GM19239 (cell line): ENCODE measurements at places on chromosomes 16 and 17.

DNA sequence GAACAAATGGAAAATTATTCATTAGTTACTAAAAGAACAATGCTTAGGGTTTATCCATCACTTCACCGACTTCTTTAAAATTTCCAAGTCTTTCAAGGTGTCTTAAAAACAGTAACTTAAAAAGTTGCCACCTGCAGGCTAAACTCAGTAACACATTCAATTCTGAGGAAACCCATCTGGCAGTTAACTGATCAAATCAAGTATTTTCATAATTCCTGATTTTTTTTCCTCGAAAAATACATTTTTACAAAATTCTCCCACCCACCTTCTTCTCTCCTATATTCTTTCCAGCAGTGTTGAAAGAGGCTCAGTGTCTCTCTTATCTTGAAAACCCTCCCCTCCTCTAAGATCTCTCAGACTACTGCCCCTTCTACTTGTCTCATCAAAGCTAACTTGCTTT, 29.9 kb downstream of the PARN start:
- no peak for DNase-seq

GRCh38 chr16:48054881-48055601, 100.8 kb downstream of the ABCC12 start:
- peak; percentile 58 for DNase-seq

GRCh38 chr16:7910116-7910515, 577.5 kb downstream of the RBFOX1 start:
- DNase-seq, result no peak

DNA sequence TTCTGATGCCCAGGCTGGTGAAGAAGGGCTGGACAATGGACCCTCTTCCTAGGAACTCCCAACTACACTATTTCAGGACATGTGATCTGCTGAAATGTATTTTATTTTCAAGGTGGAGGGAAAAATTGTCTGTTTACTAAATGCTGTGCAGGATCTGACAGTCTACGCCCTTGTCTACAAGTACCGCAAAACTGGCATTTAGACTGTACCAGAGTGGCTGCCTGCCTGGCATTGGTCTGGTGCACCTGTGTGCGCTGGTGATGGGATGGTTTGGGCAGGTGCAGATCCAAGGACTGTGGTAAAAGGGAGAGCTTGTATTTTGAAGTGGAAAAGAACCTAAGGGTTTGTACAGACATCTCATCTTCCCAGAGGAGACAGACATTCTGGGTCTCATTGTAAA, 79.7 kb downstream of the AIPL1 start:
- no peak for DNase-seq

DNA sequence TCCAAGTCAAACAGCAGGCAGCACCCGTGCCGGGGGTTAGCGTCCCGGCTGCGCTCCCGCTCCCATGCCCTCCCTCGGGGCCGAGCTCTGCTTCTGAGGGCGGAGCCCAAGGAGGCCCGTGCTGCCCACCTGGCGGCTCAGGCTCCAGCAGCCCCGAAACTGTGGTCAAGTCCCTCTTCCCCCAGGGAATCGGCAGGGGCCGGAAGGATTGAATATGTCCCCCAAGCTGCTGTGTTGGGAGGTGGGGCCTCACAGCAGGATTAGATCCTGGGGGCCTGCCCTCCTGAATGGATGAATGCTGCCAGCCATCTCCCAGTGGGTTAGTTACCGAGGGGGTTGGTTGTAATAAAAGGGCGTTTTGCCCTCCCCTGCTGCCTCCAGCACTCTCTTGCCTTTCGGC, 33.9 kb downstream of the MAP2K3 start:
- no peak for DNase-seq

DNA sequence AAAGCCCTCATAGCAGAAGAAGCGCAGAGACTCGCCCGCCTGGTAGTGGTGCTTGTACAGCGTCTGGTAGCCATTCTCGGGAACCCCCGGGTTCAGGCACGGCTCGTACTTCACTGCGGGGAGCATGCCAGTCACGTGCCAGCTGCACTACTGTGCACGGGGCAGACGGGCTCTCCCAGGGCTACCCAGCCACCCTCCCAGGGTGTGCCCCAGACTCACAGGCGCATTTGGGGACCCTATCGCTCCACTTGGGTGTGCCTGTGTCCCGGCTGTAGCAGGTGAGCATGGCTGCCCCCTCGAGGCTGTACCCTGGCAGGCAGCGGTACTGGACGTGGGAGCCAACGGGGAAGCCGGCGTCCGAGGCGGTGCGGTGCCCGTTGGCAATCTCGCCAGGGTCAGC, 10.3 kb upstream of the CDIPT start:
- DNase-seq, result no peak

DNA sequence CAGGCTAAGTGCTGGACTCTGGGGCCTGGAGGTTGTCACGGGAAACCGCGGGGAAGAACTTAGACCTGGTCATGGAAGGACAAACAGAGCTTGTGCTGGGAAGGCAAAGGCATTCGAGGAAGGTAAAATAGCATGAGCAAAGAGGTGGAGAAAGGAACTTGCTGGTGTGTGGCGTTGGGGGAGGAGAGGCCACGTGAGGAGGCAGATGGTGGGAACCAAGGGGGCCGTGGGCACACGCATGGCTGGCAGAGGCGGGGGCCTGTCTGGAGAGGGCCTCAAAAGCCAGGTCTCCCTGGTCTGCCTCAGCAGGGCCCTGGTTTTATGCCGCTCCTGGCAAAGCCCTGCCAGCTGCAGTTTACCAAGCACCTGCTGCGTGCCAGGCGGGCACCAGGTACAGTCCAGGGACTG, 15.3 kb downstream of the CORO7 start:
- no peak for DNase-seq

DNA sequence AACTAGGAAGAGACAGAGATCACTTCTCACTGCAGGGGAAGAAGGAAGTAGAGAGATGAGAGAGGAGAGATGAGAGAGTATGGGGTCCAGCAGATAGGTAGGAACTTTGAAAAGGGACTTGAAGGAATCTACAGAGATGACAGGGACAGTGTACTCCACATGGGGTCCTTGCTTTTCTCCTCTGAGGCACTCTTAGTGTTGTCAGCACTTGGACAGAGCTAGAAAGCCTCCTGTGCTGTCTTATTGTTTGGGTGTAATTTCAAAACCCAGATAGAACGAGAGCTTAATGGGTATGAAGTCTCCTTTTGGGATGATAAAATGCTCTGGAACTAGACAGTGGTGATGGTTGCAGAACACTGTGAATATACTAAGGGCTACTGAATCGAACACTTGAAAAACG, 65.2 kb downstream of the ASIC2 start:
- no peak for DNase-seq

DNA sequence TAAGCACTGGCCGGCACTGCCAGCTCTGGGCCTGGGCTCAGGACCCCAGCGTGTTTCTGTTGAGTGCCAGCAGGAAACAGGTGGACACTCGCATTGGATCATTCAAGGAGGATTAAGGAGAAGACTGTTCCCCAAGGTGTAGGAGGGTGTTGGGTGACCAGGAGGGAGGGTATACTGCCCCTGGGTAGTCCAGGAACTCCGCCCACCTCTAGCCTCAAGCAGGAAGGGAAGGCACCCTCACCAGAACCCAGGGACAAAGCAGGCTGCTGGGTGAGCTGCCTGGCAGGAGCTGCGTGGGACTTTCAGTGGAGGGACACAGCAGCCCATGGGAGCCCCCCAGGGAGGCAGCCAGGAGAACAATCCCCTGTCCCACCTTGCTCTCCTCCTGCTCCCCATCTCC, 7.7 kb upstream of the RAB37 start:
- no peak for DNase-seq

GRCh38 chr17:75407655-75408352, 2.3 kb upstream of the GRB2 start:
- no peak for DNase-seq

- peak; percentile 62 for DNase-seq
These were observed 58.3 kb downstream of the SPACA3 start for GRCh38 chr17:33049781-33050414.

GRCh38 chr16:78654929-78655328, 555.5 kb downstream of the WWOX start:
- DNase-seq, result no peak

- no peak for DNase-seq
These were observed 1.3 kb downstream of the CCDC102A start for GRCh38 chr16:57534881-57535658.

GRCh38 chr16:74372953-74373846, 2.9 kb upstream of the NPIPB15 start:
- DNase-seq, result no peak

- DNase-seq, result no peak
These were observed 127.3 kb downstream of the MGAT5B start for GRCh38 chr17:76995387-76996105.

DNA sequence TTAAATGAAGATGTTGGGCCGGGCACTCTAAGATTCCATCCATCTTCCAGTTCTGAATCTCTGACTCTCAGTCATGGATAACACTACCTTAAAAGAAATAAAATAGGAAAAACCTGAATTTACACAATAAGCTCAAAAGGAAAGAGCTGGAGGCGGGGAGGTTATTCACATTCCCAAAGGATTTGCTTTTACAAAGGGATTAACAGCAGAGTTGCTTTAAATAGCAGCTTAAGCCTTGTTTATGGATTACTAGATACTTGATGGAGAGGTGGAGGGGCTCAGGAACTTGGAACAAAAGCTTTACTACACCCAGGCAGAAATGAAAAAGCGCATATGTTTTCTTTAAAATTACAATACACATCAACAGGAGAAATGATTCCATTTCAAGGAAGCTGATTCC, 84.5 kb downstream of the XYLT1 start:
- DNase-seq, result no peak

DNA sequence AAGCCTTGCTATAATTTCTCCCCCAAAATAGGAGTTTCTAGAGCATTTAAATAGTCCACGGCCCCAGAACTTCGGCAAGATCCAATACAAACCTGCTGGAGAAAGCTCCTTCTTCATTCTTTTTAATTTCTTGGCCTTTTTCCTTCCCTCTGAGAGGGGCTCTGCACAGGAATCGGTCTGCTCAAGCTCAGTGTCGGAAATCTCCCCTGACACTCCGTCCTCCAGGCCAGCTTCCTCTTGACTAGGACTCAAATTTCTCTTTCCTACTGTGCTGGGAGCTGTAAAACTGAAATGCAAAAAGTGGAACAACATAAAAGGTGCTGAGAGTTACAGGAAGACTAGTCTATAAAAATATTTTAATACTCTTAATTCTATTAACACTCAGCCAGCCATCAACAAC, 183.3 kb downstream of the PARN start:
- DNase-seq, result no peak

DNA sequence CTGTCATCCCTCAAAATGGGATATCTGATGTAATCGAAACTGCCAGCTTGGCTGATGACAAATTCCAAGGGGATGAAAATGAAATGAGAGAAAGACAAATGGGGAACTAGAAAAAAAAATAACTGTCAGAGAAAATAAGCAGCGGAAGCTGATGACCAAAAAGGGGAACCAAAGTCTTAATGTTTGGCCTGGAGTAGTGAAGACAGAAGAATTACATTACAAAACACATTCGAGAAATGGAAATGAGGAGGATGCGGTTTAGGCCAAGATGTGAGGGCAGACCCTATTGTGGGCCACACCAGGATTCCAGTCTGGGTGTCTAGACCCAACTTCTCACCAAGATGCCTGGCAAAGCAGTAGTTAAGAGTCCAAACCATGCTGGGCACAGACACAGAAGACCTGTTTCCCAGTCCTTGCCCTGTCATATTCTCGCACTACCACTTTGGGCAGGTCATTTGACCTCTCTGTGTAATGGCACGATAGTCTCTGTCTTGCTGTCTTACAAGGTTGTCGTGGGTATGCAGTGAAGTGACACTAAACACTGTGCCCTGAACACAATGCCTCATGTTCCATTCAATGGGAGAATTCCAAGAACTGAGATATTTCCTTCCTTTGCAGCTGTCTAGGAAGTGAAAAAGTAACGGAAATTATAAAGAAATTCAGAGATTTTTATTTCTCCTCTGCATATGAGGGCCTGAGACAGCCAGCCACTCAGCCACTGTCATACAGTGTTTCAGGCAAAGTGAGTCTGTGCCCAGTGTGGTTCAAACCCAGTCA, 12.3 kb upstream of the CCL2 start:
- DNase-seq, result no peak

DNA sequence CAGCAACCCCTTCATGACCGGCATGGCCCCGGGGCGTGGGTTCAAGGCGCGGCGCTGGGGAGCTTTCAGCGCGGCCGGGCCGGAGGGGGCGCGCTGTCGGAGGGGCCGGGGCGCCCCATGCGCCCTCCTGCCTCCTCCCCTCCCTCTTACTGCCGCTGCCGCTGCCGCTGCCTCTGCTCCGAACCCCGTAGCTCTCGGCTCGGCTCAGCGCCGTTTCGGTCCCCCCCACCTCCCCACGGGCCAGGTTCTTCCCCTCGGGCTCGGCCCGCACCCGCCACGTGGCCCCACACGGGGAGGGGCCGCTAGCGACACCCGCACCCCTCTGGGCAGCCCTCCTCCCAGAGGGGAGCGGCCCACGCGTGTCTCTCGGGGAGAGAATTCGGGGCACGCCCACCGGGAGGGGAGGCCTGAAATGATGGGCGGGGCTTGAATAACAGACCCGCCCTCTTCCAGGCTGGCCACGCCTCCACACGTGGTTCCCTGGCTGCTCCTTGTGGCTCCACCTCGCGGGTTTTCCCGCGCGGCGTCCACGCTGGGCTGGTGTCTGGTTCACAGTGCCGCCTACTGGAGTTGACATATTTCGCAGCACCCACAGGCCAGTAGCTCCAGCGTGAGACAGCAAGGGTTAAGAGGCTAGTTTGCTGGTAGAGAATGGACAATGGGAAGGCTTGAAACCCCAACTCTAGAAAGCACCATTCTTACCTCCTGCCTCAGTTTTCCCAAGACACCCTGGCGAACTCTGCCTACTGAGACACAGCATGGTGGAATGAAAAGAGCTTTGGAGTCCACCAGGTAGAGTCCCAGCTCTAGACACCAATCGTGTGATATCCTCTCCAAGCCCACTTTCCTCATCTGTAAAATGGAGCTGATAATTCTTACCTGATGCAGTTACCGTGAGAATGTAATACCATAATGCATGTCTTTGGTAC, at the start of gene KCNH4:
Gene KCNH4, minus strand, starts transcription at position 221 of the 929 bp plus-strand sequence. Its CDS starts 197 bp downstream, at position 24.
- peak; percentile 88 for DNase-seq

GRCh38 chr17:80927791-80928216, 63.8 kb upstream of the CHMP6 start:
- DNase-seq, result no peak

- no peak for DNase-seq
These were observed 49.8 kb downstream of the WDR45B start for GRCh38 chr17:82598256-82599119.

DNA sequence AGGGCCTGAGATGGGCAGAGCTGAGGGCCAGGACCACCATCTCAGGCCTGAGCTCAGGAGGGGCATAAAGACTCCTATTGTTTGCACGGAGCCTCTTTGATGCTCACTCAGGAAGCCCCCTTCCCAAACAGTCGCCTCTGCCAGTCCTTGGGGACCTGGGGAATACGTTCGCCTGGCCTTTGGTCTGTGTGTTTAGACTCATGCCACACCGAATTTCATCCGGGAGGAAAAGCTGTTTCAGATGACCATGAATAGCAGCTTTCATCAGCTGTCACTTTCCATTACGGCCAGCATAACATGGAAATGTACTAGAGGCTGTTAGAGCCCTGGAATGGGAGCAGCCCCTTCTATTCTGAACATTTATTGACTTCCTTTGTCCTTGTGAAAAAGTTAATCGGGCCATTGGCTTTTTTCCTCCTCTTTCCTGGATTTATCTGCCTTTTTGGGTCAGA, 139.0 kb downstream of the HS3ST3A1 start:
- DNase-seq, result no peak

- no peak for DNase-seq
These were observed 4.0 kb upstream of the MMP25 start for GRCh38 chr16:3042376-3042775.
